AG09309 (cell line): ENCODE measurements at places on chromosomes 7 and 10.

- DNase-seq = no peak
These were observed 15.8 kb downstream of the WDFY4 start for GRCh38 chr10:48700493-48700892.

DNA sequence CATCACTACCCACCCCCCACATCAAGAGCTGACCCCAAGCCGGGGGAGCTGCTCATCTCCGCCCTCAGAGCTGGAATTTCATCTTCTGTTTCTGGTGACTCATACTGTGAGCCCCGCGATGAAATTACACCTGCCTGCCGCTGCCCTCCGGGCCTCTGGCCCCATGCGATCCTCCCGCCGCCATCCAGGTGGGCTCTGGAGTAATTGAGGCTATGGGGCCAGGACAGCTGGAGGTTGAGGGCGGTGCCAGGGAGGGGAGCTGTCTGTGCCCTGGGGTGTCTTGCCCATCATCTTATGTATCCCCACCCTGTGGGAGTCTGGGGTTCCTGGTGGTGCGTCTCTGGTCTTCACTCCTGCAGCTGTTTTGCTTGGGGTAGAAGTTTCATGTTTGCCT is 9.0 kb downstream of the GTF2IRD1 start:
- DNase-seq = no peak

DNA sequence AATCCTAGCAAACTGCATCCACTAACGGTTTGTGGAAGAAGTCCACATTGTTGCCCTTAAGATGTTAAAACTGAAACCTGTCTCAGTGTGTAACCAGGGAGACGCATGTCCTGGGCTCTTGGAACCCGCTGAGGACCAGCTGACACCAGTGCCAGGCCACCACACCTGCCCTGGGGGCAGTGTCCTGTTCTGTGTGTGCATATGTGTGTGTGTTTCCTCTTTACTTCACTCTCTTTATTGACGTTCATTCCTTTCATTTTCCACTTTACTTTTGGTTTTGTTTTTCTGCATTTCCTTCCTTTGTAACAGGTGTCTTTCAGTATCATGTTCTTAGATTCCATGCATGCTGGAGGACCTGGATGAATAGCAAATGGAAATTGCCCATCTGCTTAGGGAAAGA is 83.8 kb downstream of the TEX36 start:
- no peak for DNase-seq

- DNase-seq = no peak
These were observed 526.6 kb upstream of the GHITM start for GRCh38 chr10:83612746-83613145.

- DNase-seq = no peak
These were observed 5.7 kb upstream of the EEPD1 start for GRCh38 chr7:36147361-36147760.

- DNase-seq = no peak
These were observed 26.8 kb upstream of the HDAC9 start for GRCh38 chr7:18468795-18469194.

DNA sequence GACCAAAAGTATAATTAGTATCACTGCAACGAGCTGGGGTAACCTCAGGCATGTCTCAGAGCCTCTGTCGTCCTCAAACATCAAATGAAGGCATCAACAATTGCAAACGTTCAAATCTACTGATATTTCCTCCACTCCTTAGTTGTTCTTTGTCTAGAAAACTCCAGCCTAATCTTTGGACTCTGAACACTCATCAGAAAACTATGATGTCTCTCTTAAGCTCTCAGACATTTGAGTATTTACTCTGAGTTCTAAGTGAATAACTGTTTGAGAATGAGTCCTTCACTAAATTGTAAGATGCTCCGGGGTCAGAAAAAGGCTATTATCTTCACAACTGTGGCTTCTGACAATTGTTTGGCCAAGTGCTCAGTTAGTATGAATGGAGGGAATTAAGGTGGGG is 536.4 kb downstream of the NRG3 start:
- DNase-seq = no peak

- peak; percentile 76 for DNase-seq
These were observed 227.2 kb upstream of the KLF14 start for GRCh38 chr7:130961128-130961601.

DNA sequence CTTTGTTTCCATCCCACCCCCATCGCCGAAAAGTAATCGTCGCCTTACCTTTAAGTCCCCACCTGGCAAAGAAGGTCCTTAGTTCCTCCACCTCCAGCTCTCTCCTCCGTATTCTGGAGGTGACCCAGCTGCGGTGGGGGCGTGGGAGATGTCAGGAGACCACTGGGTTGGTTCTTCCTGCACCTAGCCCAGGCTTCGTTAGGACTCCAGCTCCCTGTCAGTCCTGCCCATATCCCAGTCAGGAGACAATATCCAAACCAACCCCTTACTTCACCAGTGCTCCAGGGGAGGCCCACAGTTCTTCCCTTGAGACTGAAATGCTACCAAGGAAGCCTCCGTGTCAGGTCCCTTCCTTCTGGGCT is 693 bp downstream of the ADIRF start:
- DNase-seq = no peak

DNA sequence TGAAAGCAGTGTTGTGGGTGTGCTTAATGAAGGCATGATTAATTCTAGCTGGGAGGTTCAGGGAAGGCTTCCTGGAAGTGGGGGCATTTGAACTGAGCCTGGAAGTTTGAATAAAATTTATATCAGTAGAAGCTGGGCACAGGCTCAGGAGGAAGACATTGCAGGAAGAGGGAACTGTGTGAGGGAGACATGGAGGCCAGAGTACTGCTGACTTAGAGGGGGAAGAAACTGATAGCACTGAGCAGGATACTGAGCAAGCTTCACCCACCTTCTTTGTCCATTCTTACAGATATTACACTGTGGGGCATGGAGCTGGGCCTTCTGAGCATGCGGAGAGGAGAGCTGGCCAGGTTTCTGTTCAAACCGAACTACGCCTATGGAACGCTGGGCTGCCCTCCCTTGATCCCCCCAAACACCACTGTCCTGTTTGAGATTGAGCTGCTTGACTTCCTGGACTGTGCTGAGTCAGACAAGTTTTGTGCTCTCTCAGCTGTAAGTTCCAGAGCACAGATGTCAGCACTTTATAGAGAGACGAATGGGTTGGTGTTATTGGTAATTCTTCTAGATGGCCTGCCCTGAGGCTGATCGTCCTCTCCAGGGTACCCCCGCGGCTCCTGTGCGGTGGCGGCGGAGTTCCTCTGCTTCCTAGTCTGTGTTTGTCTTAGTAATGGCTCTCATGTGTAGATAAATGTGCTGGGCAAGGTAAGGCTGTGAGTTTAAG is 2.1 kb downstream of the FKBP6 start:
- DNase-seq = no peak

- DNase-seq = no peak
These were observed 59.1 kb upstream of the INPP5A start for GRCh38 chr10:132478341-132479023.

- no peak for DNase-seq
These were observed 10.8 kb downstream of the BLVRA start for GRCh38 chr7:43769281-43769680.

GRCh38 chr7:142581341-142581740 is 167.9 kb upstream of the PRSS1 start:
- no peak for DNase-seq

DNA sequence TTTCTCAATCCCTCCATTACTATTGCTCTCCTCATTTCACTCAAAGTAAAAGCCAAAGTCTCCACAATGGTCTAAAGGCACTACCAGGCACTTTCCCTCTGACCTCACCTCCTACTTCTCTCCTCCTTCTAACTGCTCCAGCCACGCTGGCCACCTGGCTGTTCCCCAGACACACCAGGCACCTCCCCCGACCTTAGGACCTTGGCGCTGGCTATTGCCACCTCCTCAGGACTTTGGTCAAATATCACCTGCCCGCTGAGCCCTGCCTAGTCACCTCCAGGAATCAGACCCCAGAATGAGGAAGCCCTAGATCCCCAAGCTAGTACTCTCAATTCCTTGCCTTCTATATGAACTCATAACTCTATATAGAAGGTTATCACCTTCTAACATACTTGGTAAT is 66.2 kb upstream of the STEAP1B start:
- DNase-seq = no peak

GRCh38 chr7:24133691-24134090 is 150.3 kb upstream of the NPY start:
- DNase-seq = no peak

GRCh38 chr10:90905925-90906324 is 15.0 kb downstream of the ANKRD1 start:
- no peak for DNase-seq

GRCh38 chr7:136665878-136666509 is 202.5 kb upstream of the CHRM2 start:
- no peak for DNase-seq

- DNase-seq = no peak
These were observed 58.3 kb downstream of the SEMA3C start for GRCh38 chr7:80860554-80860953.

- DNase-seq = no peak
These were observed 94.9 kb upstream of the SKAP2 start for GRCh38 chr7:26959290-26959689.

DNA sequence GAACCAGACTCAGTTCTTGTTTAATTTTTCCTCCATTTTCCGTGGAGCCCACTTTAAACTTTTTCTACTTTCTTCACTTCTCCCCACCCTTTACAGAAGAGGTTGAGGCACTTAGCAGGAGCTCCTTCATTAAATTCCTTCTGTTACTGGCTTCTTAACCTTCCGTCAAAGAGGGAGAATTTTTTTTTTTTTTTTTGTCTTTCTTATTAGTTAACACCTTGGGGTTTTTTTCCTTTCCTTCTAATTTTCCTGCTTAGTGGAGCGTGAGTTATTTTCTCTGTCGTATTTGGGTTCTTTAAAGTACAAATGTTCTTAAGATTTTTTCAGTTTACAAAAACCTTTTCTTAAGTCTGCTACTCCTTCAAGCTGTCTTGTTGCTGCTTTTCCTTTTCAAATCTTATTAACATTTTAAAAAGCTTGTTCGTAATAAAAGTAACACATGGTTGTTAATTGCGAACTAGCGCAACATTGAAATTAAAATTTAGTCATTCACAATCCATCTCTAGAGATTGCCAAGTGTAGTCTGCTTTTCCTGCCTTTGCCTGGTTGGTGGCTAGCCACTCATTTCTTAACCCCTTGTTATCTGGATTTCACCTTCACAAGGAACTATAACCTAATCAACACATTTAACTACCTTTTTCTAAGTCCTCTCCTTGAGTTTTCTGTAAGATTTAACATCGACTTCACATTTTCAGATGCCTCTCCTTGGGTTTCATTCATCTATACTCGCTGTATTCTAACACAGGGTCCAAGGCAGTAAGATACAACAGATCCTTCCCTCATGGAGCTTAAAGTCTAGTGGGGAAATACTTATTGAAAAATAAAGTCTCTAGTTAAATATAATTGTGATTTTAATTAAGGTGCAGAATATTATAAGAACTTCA is 2.0 kb downstream of the BMPR1A start:
- no peak for DNase-seq

DNA sequence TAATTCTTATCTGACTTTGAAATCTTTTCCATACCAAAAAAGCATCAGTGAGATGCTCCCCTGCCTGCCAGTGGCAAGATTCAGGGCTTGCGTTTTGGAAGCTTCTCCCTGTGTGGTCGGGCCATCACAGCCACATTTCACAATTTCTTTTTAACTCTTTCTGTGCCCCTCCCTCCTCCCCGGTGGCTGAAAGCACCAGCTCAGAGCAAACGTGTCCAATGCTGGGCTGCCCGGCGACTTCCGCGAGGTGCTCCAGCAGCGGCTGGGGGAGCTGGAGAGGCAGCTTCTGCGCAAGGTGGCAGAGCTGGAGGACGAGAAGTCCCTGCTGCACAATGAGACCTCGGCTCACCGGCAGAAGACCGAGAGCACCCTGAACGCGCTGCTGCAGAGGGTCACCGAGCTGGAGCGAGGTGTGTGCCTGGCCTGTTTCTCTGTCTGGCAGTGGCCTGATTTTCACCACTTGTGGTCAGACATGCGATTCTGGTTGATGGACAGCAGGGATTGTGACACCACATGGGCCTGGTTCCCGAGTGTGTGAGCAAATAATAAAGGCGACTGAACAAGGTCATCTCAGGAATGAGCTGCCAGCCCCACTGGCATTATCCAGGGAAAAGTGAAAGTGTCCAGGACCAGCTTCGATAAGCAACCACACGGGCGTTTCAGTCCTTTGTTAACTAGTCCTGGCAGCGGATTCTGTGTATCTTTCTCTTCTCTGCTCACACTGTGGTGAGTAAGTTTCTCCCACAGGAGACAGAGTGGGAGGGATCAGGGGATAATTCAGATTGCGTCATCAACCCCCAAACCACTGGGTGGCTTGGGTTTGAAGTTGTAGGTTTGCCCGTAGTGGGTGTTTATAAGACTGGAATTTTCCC is 2.6 kb downstream of the NPTX2 start:
- peak; percentile 52 for DNase-seq

GRCh38 chr7:135684136-135684535 is 21.8 kb downstream of the STMP1 start:
- DNase-seq = no peak

DNA sequence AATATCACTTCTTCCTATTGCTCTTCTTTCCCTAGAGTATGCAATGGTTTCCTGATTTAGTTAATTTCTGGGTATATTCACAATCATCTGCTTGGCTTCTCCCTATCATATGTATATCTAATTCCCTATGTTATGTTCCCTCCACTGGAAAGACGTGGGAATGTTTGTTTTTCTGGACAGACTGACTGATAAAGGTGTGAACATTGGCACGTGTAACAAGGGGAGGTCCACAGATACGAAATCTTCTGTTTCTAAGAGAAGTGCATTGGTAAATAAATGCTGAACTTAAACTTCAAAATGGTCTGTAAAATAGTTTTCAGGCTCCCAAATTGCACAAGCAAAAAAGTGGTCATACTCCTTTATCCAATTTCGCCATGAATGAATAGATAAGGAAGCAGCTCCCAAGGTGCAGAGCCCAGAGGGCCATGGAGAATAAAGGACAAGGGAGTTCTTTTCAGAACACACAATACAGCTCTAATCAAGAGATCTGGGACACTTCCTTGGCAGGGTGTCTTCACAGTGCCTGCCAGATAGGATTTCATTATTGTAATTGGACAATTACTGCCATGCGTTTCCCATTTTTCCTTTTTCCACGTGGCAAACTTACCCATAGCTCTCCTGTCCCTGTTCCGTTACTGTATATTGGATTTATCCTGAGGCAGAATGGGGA is 141.9 kb downstream of the RNF133 start:
- DNase-seq = no peak

DNA sequence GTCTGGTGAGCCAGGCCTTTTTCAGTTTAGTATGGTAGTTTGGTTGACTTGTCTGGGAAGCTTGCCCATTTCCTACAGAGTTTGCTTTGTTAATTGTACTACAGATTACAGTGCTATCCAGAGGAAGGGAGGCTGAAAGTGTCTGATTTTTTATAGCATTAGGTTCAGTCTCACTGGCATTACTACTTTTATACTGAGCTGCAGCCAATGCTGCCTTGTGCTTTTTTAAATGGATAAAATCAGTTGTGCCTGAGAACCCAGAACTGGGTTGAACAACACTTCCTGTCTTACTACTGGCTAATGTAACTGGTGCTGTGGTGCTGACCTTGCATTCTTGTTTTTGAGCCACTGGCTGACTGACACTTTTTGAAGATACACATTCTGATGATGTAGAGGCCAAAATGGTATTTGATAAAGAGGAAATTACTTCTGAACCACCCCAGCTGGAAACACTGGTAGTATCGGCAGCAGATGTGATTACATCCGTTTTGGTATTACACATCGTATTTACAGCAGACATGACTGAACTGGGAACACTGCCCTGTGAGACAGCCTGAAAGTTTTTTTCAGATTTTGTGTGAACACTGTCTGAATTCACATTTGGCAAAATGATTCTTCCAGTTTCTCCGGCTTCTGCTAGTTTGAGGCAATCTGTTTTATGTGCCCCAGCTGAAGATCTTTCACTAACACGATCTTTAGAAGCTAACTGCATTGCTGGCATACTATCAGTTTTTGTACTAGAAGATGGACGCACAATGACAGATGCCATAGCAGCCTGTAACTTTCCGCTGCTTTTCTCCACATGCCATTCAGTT is 74.1 kb downstream of the NRBF2 start:
- DNase-seq = peak; percentile 54
